Activated naive CD8-positive, alpha-beta T cell treated with anti-CD3 and anti-CD28 coated beads, Interleukin-2, amount 10 ng/mL, durations not matched to agents 7 days and 5 days (primary cell): ENCODE measurements at places on chromosomes 6 and 20. TPM values are rescaled to one million over a fixed set of nuclear protein-coding genes. Genes with fewer than 3 reads are reported as not detected.
A peak's percentile ranks its signal among the peaks of the same experiment; 100 is the strongest.

The ENPP5 gene
- 2.0 TPM for total RNA-seq

DNA sequence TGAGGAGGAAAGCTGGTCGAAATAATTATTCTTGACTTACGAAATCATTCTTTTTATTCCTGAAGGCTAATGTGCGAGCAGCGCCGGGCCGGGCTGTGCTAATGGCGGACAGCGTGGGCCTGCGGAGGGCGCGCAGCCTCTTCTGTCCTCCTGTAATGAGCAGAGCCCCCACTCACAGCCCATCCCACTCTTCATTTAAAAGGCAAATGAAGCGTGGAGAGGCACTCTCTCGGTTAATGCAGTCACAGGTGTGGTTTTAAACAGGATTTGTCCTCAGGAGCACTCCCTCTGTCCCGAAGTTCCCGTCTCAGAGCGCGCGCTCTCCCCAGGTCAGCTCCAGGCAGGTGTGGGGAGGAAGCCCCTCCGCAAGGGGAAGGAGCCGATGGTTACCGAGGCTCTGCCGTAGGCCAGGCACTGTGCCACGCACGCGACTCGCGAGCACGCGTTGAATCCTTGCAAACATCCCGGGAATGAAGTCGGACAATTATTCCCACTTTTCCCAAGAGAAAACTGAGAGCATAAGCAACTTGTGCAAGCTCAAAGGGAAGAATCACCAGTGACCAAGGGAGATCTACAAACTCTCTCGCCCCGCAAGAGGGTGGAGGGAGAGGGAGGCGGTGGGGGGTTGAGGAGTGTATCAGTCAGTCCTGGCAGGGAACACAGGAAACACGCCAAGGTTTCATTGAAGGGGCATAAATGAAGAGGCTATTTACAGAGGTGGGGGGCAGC is 35.5 kb upstream of the ZFAND3 start:
- DNase-seq, result peak; percentile 35
- peaks cover 27% of the 10 kb centered on the region for H3K27me3 ChIP-seq
- no peak overlapping the region for H3K27ac ChIP-seq
- H3K4me1 ChIP-seq, result peaks cover 14% of the 10 kb centered on the region

GRCh38 chr20:12702312-12702711 is 306.5 kb upstream of the SPTLC3 start:
- no peaks in the 10 kb centered on the region for H3K4me1 ChIP-seq
- no peaks in the 10 kb centered on the region for H3K27me3 ChIP-seq
- no peak overlapping the region for H3K27ac ChIP-seq
- DNase-seq, result no peak

- peaks cover 24% of the 10 kb centered on the region for H3K4me1 ChIP-seq
- peaks cover 14% of the 10 kb centered on the region for H3K27me3 ChIP-seq
- H3K4me3 ChIP-seq, result no peak overlapping the region
- peaks cover 11% of the 10 kb centered on the region for H3K36me3 ChIP-seq
Observed at GRCh38 chr6:6707143-6707542, 118.6 kb downstream of the LY86 start.

DNA sequence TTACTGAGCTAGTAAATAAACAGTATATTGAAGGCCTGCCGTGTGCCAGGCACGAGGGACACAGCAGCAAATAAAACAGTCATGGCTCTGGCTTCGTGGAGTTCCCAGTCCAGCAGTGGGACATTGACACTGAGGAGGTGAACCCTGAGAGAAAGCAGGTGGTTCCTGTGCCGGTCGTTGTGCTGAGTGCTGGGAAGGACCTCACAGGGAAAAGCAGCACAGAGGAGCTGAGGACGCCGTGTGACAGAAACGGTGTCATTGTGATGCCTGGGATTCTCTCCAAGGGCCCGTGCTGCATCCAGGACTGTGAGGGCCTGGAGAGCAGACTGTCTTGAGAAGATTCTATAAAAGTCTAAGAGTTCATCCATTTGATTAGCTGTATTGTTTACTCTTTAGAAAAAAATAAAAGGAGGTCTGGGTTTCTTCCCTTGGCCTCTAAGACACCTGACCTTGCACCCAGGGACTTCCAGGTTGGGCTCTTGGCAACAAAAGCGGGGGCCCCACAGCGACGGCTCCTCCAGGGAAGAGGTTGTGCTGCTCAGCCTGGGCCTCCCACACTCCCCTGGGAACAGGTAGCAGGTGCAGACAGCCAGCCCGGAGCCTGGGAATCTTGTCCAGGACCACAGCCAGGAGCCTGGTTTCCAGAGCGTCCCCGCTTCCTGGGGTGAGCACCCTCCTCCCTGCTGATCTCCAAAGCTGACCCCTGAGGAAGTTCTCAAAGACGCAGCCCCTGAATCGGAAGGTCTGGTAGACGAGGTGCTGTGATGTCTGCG is 251.2 kb upstream of the PMEPA1 start:
- no peaks in the 10 kb centered on the region for H3K36me3 ChIP-seq
- no peak overlapping the region for H3K27ac ChIP-seq
- no peak overlapping the region for H3K4me3 ChIP-seq
- DNase-seq, result no peak
- H3K27me3 ChIP-seq, result no peaks in the 10 kb centered on the region

The ADGRB3 gene
- total RNA-seq, result not detected

The VSTM2L gene
- total RNA-seq, result not detected

DNA sequence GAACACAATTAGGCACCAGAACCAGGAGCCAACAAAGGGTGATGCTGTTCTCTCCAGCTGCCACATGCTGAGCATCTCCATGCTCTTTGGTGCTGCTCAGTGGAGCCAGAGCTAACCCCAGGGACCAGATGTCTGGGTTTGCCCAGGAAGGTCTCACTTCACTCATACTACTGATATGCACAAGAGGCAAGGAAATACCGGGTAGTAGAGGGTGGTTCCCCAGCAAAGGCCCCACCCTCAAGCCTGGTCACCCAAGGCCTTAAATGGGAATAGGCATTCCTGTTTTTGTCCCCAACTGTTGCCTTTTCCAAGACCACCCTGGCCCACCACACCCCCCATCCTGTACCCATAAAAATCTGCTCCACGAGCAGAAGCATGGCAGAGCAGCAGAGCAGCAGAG is 204.5 kb upstream of the TAB2 start:
- no peaks in the 10 kb centered on the region for H3K27me3 ChIP-seq
- H3K4me3 ChIP-seq, result no peak overlapping the region
- H3K27ac ChIP-seq, result peak overlapping the region; percentile 44
- no peak for DNase-seq
- H3K4me1 ChIP-seq, result peaks cover 38% of the 10 kb centered on the region

The LTB gene
- total RNA-seq, result 431 TPM

DNA sequence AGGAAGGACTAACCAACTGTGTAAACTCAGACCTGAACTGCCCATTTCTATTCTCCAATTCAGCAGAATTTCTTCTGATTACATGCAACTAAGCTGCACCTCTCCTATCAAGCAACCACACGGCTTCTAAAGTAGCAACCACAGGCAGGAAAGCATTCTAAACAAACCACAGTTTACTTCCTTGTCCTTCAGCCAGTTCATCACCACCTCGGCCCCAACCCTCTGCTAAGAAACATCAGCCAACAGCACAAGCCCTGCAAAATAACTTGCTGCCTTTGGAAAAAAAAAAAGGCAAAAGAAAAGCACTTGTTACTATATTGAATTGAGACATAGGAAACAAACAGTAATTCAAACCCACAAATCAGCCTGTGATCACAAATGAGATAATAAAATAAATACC is 140.3 kb downstream of the NFATC2 start:
- peaks cover 76% of the 10 kb centered on the region for H3K4me1 ChIP-seq
- H3K4me3 ChIP-seq, result peak overlapping the region; percentile 75
- peaks cover 56% of the 10 kb centered on the region for H3K36me3 ChIP-seq
- H3K27ac ChIP-seq, result peak overlapping the region; percentile 96
- no peaks in the 10 kb centered on the region for H3K27me3 ChIP-seq
- DNase-seq, result no peak

The CD24 gene
- total RNA-seq, result 0.68 TPM

- no peaks in the 10 kb centered on the region for H3K4me1 ChIP-seq
- H3K36me3 ChIP-seq, result no peaks in the 10 kb centered on the region
- no peaks in the 10 kb centered on the region for H3K27me3 ChIP-seq
- no peak overlapping the region for H3K4me3 ChIP-seq
Observed at GRCh38 chr6:23659125-23659524, 466.9 kb upstream of the NRSN1 start.

GRCh38 chr6:45813943-45814342 is 201.7 kb downstream of the CLIC5 start:
- no peak overlapping the region for H3K4me3 ChIP-seq
- peaks cover 2% of the 10 kb centered on the region for H3K36me3 ChIP-seq
- DNase-seq, result no peak
- peaks cover 3% of the 10 kb centered on the region for H3K27me3 ChIP-seq
- H3K27ac ChIP-seq, result no peak overlapping the region
- no peaks in the 10 kb centered on the region for H3K4me1 ChIP-seq

DNA sequence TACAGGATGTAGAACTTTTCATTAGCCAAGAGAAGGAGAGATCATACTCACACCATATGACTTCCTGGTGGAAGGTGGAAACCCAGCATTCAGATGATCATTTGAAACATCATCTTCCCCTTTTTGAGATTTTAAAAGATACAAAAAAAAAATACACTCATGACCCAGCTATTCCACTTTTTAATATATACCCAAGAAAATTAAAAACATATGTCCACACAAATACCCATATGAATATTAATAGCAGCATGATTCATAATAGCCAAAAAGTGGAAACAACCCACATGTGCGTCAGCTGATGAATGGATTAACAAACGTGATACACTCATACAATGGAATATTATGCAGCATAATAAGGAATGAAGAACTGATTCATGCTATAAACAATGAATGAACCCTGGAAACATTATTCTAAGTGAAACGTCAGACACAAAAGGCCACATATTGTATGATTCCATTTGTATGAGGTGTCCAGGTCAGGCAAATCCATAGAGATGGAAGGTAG is 130.0 kb upstream of the SGK1 start:
- no peak overlapping the region for H3K4me3 ChIP-seq
- no peak overlapping the region for H3K27ac ChIP-seq
- no peak for DNase-seq
- peaks cover 10% of the 10 kb centered on the region for H3K4me1 ChIP-seq
- no peaks in the 10 kb centered on the region for H3K36me3 ChIP-seq

The METTL24 gene
- total RNA-seq, result 1.4 TPM

GRCh38 chr20:4916971-4917881 is 84.1 kb downstream of the SLC23A2 start:
- H3K27me3 ChIP-seq, result no peaks in the 10 kb centered on the region
- peaks cover 14% of the 10 kb centered on the region for H3K4me1 ChIP-seq
- no peak for DNase-seq
- peak overlapping the region; percentile 17 for H3K27ac ChIP-seq
- H3K36me3 ChIP-seq, result peaks cover 1% of the 10 kb centered on the region
- no peak overlapping the region for H3K4me3 ChIP-seq

The MUCL3 gene
- total RNA-seq, result not detected

DNA sequence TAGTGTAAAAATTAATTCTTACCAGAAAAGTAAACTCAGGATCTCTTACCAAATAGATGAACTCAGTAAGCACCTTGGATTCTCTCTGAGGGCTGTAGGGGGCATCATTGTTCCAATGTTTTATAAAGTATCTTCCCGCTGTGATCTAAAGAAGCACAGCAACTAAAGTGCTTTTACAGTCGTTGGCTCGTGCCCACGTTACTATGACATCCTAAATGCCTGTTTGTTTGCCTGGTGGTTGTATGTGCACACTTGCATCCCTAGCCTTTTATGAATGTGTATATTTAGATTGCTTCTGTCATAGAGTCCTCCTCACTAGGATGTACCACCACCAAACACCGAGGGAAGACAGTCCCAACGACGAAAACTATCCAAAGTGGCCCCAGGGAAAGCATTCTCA is 34.5 kb downstream of the SLX4IP start:
- no peak overlapping the region for H3K27ac ChIP-seq
- H3K4me3 ChIP-seq, result no peak overlapping the region
- peaks cover 15% of the 10 kb centered on the region for H3K4me1 ChIP-seq
- DNase-seq, result no peak
- no peaks in the 10 kb centered on the region for H3K27me3 ChIP-seq

DNA sequence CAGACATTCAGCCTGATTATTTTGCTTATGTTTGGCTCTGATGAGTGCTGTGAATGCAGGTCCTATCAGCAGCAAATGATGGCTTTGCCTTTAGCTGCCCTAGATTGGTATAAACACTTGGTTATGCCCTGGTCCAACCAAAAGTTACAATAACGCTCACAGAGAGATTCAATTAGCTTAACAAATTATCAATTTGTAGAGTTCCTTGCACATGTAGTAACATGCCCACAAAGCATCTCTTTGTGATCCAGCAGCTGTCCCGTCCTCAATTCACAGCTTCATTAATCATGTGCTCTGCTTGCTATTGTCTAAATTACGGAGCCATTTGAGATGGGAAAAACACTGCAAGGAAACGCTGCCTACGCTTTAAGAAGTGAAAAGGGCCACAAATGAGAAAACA is 457.9 kb downstream of the HDGFL1 start:
- DNase-seq, result no peak
- H3K4me1 ChIP-seq, result no peaks in the 10 kb centered on the region
- H3K27me3 ChIP-seq, result no peaks in the 10 kb centered on the region
- no peak overlapping the region for H3K27ac ChIP-seq
- no peaks in the 10 kb centered on the region for H3K36me3 ChIP-seq

DNA sequence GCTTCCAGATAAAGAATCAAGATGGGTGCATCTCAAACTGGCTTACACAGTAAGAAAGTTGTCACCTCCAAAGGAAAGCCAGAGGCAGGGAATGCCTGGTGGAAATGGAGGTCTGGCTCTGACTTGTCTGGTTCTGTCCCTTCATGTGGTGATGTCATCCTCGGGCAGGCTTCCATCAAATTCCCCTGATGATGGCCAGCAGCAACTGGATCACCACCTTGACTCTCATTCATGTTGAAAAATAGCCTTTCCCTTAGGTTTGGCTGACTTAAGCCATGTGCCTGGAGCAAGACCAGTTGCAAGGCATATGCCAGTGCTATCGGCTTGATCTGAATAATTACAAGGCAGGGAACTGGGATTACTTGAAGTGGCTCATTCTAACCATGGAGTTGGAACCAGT is 28.8 kb downstream of the IMPG1 start:
- no peaks in the 10 kb centered on the region for H3K36me3 ChIP-seq
- H3K4me1 ChIP-seq, result no peaks in the 10 kb centered on the region
- DNase-seq, result no peak
- H3K4me3 ChIP-seq, result no peak overlapping the region
- H3K27me3 ChIP-seq, result no peaks in the 10 kb centered on the region
- no peak overlapping the region for H3K27ac ChIP-seq
